IPS DF 19.7 (cell line): ENCODE measurements at places on chromosomes 1 and 21.

DNA sequence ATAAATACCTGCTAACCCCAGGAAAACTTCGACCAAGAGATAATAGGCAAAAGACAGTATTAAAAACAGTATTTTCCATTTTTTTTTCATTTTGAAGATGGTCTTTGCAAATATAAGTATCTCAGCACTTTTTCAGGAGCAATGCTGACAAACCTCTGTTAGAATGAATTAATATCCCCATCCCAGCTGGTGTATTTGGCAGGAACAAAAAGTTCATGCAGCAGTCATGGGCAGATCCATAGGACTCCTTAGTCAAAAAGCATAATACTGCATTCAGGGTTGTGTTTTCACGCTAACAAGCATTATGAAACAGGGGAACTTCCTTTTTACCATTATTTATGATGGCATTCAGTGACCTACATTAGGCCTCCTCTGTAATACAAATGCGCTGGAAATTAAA lies 344.0 kb downstream of the ST6GALNAC3 start:
- DNase-seq, result no peak

DNA sequence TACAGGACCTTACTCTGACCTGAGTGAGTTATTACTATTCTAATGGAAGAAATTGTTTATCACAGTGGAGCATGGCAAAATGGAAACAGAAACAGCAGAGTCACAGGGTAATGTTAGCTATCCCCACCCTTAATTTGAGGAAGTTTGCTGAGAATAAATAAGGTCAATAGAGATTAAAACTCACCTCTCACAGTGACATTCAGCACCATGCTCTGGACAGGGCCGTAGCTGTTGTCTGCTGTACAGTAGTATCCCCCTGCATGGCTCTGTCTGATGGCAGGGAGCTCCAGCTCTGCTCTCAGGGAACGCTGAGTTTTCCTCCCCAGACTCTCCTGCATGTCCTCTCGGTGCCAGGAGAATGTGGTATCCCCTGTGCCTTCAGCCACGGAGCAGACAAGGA lies 11.9 kb downstream of the FCRL4 start:
- no peak for DNase-seq

DNA sequence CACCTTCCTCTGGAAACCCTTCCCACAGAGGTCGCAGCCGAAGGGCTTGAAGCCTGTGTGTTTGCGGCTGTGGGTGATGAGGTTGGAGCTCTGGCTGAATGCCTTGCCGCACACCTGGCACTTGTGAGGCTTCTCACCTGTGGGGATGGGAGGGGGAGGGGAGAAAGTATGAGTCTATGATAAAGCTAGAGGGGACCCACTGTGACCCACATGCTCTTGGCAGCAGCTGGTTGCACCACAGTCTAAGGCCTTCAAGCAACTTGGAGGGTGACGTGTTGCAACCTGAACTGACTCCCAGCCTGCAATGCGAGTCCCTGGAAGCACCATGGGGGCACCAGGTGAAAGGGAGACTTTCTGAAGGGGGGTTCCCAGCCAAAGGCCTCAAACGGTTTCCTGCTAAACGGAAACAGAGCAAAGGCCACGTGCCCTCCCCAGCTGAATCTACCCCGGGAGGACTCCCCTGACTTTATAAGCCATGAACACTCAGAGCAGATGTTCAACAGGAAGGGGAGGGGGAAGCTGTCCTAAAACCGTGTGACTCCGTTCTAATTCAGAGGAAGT lies 10.6 kb downstream of the GFI1 start:
- no peak for DNase-seq

GRCh38 chr1:41919764-41920397 lies 1.2 kb upstream of the HIVEP3 start:
- DNase-seq, result no peak

GRCh38 chr1:184970691-184971161 lies 3.6 kb downstream of the NIBAN1 start:
- DNase-seq, result no peak

GRCh38 chr21:42223826-42224575 lies 5.1 kb downstream of the ABCG1 start:
- no peak for DNase-seq

DNA sequence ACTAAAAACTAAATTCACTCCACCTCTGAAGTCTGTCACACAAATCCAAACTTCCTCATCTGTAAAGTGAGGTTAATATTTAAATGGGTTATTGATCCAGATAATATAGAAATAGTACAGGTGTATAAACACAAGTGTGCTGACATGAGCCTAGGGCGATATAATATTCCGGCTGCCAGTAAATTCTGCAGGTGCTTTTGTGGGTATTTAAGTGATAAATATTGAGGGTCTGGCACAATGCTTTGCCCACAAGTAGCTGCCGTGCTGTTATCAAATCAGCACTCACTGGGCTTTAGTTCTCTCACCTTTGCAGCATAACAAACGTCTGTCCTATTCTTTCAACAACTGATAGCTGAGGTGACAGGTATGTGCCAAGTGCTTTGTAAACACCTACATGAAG lies 7.6 kb downstream of the PABPC4 start:
- DNase-seq, result no peak

- no peak for DNase-seq
These were observed 3.9 kb upstream of the MEF2D start for GRCh38 chr1:156504438-156504813.
